ENCODE measurements at places on chromosomes 1 and 21.

DNA sequence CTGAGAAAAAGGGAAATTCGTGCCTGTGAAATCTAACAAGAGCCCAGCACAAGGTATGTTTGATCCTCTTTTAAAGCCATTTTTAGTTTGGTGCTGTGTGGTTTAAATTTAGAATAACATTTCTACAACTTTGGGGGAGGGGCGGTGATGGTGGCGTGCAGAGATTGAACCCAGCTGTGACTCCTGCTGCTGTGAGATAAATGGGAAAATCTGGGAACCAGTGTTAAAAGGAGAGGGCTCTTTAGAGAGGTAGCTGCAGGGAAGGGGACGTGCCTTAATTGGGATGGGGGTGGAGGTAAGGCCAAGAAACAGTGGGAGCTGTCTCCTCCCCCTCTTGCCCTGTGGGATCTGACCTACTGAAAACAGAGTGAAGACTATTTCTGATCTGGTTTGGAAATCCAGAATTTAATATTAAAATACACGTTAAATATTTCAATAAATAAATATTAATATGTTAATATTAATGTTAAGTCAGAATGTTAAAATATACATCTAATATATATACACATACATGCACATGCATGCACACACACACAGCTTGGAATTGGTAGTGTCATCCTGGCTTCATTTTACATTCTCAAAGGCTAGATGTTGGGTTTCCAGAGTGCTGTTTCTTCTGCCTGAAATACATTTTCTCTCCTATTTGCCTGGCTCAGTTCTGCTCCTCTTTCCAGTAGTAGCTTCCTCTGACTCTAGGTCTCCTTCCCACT is 30.1 kb upstream of the DNAJC6 start:
- DNase-seq = no peak

GRCh38 chr21:31865429-31865970 is 7.3 kb upstream of the HUNK start:
- no peak for DNase-seq

GRCh38 chr1:164477343-164477742 is 81.6 kb upstream of the PBX1 start:
- no peak for DNase-seq

DNA sequence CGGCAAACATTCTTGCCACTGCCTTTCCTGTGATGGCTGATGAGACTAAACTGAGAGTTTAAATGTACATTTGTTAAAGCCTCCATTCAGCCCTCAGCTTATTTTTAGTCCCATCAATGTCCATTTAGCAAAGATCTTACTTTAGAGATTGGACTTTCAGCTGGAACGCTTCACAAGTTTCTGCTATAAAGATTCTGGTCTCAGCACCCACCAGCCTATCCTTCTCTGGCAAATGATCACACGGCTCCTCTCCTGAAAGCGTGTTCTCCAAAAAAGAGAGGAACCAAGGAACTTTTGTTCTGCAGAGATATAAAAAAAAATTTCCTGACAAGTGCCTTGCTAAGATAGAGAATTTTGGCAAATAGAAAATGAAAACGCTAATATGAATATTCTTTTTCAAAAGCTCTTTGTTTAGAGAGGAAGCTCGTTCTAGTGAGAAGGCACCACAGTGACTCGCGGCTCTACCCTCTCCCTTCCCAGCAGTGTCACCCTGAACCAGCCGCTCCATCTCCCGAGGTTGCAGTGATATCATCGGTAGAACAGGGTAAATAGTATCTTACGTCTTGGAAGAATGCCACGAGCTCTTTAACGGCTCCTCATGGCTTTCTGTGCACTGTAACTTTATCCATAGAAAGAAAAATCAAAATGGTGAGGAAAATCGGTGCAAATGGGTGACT is 200.2 kb downstream of the APP start:
- no peak for DNase-seq

DNA sequence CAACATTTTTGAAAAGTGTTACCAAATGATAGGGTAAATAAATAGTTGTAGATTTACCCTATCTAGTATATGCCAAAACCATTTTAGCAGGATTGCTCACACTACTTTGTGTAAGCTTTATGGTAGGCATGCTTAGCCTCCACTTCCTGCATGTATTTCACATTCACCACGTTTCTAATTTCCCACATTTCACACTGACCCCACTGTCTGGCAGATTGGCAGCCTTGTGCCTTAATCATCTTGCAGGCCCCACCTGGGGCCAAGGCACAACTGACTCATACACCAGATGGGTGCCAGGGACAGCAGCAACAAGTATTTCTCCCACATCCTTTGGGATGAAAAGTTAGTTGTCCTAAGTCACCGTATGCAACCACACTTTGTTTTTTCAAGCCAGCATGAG is 21.2 kb upstream of the CENPF start:
- peak; percentile 27 for DNase-seq

DNA sequence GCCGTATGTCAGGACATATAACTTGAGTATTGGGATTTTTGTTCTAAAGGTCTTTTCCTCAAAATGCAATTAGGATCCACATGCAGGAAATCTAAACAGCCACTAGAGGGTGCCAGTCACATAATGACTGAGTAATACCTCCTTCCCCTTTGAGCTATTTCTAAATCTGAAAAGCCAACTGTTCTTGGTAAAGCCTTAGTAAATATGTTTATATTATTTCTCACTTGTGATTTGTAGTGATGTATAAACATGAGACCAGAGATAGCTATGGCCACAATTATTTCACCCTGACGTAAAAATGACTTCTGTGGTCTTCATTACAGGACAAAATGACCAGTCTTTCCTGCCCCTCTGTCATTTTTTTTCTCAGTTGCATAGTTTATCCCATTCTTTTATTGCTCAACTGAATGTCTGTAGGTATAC is 41.0 kb upstream of the DR1 start:
- DNase-seq = peak; percentile 46

GRCh38 chr1:59349101-59349500 is 52.2 kb downstream of the FGGY start:
- DNase-seq = no peak

GRCh38 chr1:181312946-181313345 is 170.4 kb upstream of the CACNA1E start:
- no peak for DNase-seq

DNA sequence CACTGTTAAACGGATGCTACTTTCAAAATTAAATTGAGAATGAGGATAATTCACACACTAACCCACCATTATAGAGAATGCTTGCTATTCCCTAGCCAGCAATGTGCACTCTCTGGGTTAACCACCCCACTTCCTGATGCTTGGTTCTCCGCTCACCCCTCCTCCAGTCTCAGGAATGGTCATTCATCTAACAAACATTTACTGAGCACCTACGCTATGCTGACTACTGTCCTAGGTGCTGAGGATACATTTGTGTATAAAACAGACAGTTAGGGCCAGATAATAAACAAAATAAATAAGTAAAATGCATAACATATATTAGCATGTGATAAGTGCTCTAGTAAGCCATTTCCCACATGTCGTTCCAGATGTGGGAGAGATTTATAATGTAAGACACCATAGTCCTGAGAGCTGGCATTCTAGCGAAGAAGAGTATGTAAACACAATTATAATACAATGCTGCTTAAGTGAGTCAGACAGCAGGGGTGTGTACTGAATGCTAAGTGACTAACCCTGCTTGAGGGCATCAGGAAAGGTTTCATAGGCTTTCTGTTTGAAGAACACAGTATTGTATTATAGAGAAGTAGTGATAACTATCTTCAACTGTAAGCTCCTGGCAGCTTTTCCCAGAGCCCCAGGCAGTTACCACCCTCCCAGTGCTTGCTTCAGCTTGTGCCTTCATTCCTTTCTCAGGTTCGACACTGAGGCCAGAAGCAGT is 126.7 kb upstream of the CACHD1 start:
- DNase-seq = peak; percentile 21

DNA sequence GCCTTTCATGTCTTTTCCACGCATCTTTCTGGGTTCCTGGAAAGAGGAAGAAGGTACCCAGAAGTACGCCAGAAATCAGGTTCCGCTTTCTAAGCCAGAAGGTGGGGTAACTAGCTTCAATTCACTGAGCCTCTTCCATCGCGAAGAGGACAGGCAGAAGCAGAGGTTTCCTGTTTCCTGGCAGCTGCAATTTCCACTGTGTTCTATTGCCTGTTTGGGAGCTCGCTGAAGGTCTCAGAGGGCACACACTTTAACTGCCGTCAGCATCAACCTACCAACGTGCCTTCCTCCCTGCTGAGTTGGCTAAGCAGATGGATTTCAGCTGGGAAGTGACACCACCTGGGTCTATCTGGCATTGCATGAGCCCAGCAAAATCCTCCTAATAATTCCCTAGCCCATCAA is 10.0 kb downstream of the NCF2 start:
- peak; percentile 54 for DNase-seq

- DNase-seq = no peak
Observed at GRCh38 chr1:12757836-12758235, 11.8 kb downstream of the CFAP107 start.

DNA sequence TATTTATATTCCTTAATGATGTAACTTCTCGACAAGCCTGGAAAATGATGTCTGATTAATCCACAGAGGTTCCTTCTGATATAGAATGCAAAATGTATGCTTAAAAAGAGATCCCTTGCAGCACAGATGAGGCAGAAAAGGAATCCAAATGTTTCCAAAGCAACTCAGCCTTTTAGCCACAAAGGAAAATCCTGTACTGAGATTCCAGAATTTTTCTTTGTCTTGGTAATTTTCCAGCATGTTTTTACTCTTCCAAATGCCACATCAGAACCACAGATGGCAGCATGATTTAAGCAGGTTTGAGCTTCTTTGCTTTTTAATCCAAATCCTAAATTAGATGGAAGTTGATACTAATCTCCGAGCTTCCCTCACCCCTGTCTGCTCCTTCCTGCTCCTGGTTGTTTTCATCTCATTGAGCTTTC is 176.4 kb upstream of the PALMD start:
- no peak for DNase-seq

- DNase-seq = peak; percentile 26
Observed at GRCh38 chr1:114108751-114109255, 44.9 kb downstream of the SYT6 start.

- DNase-seq = no peak
Observed at GRCh38 chr1:202658251-202658759, 51.9 kb downstream of the SYT2 start.

DNA sequence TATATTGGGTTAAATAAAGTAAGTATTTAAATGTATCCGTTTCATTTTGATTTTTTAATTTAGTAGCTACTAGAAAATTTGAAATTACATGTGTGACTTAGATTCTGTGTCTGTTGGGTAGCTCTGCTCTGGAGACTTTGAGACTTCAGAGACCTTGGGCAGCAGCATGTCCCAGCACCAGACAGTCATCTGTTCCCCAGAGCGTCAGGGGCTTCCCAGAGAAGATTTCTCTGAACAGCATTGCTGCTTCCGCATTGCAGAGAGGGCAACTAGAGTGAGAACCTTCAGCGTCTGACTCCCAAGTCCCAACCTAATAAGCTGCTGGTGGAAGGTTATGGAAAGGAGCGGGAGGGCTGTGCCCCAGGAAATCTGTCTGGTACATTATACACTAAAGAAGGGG is 6.6 kb downstream of the LINGO4 start:
- DNase-seq = no peak

GRCh38 chr1:12157366-12158231 is 9.2 kb upstream of the TNFRSF1B start:
- no peak for DNase-seq

DNA sequence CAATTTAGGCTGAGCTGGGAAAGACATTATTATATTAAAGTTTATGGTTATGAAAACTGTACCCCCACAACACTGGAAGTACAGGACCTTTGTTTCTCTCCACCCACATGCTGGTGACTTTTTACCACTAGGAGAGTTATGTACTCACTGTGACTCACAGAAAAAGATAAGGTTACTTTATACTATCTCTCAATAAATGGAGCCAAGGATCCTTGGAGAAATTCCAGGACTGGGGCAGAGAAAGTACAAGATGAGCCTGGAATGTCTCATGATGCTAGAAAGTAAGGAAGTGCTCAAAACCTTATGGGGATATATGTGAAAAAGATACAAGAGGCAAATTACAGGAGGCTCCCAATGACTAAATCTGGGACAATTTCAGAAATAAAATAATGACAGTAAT is 63.9 kb upstream of the C1orf105 start:
- DNase-seq = peak; percentile 60

Measured in adrenal gland (tissue), 19 donors.